Activated T-helper 1 cell treated with anti-CD3 and anti-CD28 coated beads, Interleukin-12 subunit alpha, Interleukin-12 subunit beta, Interleukin-2, Interleukin-4 antibody, amounts not matched to agents 30 ng/mL and 10 ng/mL and 1 ng/mL, durations not matched to agents 14 hours and 24 hours and 36 hours (primary cell): ENCODE measurements at places on chromosomes 6 and 20.

DNA sequence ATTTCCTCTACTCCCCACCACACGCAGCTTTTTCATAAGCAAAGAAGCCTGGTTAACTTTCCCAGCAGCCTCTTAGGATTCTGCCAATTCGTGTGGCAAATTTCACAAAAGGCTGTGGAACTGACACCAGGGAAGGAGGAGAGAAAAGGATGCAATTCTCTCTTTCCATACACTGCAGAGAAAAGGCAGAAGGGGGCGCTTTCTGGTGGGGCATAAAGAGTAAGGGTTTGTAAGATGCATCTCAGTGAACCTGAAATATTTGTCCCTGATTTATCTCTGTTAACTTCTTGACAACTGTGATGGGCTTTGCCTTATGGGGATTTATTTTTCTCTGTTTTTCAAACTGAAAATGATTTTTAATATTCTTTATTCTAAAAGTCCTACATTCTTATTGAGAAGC, 45.5 kb upstream of the GLP1R start:
- DNase-seq: no peak

DNA sequence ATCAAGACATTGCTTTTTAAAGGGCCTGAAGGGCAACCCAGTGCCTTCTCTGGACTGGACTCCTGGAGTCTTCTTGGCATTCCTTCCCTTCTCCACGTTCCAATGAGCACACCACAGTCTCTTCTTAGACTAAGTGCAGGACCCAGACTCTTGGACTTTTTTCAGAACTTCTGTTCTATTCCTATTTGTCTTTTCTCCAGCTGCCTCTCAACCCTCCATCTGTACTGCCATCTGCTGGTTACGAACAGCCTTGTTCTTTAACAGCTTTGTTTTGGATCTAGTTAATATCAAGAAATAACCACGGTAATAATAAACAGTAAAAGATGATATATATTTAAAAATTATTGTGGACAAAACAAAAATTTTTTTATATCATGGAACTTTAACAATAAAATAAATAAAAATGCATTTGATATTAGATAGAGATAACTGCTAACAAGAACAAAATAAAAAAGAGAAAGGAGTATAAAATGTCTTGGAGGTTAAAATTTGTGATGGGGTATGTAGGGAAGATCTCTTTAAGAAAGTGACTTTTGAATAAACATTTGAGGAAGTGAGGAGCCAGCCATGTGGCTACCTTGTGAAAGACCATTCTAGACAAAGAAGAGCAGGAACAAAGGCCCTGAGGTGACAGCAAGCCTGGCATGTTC, 105.1 kb upstream of the HCRTR2 start:
- DNase-seq: no peak

- DNase-seq: no peak
Measured at GRCh38 chr6:7631466-7631865, 41.5 kb downstream of the SNRNP48 start.

GRCh38 chr6:118748311-118749062, 97.1 kb upstream of the CEP85L start:
- DNase-seq: no peak

GRCh38 chr6:24408719-24409410, 6.1 kb downstream of the MRS2 start:
- DNase-seq: no peak

GRCh38 chr6:151440498-151440897, 11.4 kb downstream of the RMND1 start:
- no peak for DNase-seq

DNA sequence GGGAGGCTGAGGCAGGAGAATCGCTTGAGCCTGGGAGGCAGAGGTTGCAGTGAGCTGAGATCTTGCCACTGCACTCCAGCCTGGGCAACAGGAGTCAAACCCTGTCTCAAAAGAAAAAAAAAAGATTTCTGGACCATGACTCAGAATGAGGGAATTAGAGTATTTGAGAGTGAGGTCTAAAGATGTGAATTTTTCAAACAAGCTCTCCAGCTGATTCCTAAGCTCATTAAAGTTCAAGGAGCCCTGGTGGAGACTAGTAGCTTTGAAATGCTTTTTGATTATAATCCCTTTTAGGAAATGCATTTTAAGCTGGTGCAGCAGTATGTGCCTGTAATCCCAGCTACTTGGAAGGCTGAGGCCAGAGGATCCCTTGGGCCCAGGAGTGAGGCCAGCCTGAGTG, 21.8 kb upstream of the SRF start:
- DNase-seq: no peak

DNA sequence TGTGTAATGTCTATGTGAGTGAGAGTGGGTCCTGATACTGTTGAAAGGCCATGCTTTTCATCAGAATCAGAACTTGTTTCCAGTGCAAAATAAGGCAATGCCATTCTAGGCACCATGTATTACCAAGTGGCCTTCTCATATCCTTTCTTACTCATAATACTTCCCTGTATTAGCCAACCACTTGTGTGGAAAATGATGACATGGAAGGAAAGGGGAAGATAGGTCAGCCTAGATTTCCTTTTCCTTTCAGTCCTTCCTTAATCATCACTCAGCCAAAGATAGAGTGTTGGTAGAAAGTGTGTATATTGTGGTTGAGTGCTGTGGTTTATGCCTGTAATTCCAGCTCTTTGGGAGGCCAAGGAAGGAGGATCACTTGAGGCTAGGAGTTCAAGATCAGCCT, 158.6 kb upstream of the PREP start:
- no peak for DNase-seq
